Hypothalamus (tissue), 51 donors: ENCODE measurements at places on chromosomes 13 and 19.

DNA sequence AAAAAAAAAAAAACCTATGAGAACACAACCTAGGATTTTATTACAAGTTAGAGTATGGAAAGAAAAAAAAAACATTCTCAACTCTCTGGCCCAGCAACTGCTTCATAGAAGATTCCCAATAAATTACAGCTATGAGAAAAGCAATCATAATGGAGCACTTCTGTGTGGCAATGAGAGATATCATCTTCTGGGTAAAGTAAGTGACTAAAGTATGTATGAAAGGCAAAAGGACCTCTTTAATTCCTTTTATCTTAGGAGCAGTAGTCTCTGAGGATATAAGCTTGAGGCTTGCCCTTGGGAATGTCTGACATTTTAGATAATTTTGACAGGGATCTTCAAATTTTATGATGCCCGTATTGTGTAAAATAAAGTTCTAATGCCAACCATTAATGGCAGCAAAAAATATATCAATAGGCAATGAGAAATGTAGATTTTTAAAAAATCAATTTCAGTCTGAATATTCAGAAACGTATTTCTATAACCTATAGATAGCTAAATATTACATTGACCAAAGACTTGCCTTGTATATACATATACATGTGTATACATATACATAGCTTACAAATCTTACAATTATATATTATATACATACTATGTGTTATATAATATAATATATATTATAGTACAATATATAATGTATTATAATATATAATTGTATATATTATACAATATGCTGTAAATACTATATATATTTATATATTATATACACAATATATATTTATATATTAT lies 823.9 kb upstream of the SLITRK1 start:
- DNase-seq = no peak

DNA sequence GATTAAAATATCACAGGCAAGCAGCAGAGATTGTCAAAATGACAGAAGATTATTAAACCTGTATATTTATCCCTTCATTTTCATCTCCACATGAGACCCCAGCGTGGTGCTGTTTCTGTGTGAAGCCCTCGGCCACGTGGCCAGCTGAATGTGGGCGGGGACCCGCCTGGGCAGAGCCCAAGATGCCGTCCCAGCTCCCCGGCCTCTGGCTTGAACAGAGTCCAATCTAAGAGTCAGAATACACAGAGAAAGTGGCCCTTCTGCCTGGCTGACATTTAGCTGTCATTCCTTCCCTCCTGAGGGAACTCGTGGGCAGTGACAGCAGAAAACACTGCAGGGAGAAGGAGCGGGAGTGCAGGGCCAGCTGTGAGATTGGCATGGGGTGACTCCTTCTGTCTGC lies 34.9 kb upstream of the UQCRFS1 start:
- DNase-seq = peak; percentile 26

DNA sequence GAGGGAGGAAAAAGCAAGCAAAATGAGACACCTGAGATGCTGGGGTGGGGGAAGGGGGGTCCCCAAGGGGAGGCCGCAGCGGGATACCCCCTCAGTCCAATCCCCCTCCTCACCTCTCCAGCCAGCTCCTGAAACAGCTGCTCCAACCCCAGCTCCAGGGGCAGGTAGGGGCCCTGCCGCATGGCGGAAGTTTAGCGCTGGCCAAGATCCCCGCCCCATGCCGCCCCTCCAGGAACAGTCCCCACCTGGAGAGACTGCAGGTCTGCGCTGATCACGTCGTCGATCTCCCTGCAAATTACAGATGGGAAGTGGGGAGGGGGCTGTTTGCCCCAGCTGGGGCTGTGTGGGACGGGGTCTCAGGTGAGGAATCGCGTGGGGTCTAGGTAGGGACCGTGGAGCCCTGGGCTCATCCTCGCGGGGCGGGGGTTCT lies 9.0 kb downstream of the CAPN12 start:
- DNase-seq = no peak

- no peak for DNase-seq
Measured at GRCh38 chr19:27971071-27971470, 1241.9 kb downstream of the UQCRFS1 start.

DNA sequence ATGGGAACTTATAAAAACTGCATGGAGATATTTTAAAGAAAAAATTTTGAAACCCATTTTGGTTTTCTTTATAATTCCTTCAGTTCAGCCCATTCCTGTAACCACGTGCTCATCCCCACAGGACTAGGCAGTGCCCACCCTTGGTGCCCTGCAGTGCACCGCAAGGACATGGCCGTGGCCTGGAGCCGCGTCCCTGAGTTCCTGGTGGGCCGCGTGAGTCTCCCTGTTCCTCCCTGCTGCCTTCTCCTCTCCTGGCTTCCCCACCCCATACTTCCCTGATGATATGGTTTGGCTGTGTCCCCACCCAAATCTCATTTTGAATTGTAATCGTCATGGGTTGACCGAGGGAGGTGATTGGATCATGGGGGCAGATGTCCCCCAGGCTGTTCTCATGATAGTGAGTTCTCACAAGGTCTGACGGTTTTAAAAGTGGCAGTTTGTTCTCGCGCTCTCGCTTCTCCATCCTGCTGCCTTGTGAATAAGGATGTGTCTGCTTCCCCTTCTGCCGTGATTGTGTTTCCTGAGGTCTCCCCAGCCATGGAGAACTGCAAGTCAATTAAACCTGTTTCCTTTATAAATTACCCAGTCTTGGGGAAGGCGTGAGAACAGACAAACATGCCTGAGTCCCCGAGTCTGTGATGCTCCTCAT lies 31.6 kb upstream of the TFDP1 start:
- no peak for DNase-seq

GRCh38 chr19:868458-869244 lies 9.2 kb downstream of the CFD start:
- no peak for DNase-seq

DNA sequence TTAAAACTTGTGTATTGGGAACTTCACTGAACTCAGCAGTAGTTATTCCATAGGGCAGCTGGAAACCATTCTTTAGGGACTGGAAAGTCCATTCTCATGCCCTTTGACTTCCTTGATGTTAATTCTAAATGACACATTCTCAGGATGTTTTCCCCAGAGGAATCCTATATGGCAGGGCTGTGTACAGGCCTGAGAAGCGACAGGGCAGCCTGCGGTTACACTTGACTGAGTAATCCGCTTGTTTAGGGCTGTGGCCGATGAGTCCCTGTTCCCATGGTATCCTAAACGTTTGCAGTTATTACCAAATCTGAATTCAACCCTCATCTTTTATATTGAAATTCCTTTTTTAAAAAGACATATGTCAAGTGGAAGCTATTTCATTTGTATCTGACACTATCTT lies 83.5 kb downstream of the COL4A2 start:
- DNase-seq = no peak

DNA sequence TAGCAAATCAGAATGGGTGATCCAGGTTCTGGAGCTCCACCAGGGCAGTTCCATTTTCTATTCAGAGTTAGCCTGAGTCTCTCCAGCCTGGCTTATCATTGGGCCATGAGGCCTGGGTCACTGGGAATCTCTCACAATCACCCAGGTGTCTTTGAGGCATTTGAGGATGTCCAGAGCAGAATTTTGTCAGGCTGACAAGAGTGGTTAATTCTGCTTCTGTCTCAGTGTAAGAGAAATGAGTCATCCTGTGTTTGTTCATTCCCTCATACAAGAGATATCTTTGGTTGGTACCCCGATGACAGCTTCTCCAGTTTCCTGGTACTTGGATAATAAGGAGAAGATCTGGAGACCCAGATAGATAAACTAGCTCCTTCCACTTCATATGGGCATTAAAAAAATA lies 10.4 kb downstream of the ZNF93 start:
- no peak for DNase-seq

GRCh38 chr13:80307401-80307987 lies 33.4 kb downstream of the SPRY2 start:
- DNase-seq = no peak

DNA sequence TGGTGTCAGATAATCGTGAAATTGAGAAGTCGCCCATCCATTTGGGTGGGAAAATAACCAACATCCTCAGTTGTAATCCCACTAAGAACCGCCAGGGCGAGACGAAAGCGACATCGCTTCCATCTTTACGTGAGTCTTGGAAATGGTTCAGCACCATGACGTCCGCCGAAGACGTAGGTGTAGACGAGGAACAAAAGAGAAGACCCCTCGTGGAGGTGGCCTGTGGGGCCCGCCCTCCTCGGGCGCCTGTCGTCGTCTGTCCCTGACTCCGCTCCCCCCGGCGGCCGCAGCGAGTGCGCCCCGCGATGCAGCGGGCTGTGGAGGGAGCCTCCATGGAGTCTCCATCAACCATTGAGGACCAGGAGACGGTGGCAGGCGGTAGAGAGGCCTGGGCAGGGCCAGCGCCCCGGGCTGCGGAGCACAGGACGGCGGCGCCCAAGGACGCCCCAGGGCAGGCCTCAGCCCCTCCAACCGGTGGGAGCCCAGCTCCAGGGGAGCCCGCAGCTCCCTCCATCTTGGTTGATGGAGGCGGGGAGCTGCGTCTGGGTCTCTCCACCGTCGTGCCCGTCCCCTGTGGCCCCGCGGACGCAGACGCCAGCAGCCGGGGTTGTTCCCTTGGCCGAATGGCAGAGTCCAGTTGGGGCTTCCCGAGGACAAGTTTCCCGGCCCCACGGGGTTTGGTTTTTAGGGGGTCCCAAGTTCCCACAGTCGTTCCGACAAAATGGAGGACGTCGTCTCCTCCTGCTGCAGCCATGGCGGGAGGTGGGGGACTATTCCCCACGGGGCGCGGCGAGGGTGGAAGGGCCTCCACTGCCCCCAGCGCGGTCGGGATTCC lies 990 bp upstream of the ZMYM2 start:
- peak; percentile 56 for DNase-seq

- DNase-seq = no peak
Measured at GRCh38 chr19:4264812-4265211, 14.3 kb upstream of the SHD start.

GRCh38 chr19:37128821-37129177 lies 43.7 kb downstream of the ZNF585A start:
- DNase-seq = no peak

DNA sequence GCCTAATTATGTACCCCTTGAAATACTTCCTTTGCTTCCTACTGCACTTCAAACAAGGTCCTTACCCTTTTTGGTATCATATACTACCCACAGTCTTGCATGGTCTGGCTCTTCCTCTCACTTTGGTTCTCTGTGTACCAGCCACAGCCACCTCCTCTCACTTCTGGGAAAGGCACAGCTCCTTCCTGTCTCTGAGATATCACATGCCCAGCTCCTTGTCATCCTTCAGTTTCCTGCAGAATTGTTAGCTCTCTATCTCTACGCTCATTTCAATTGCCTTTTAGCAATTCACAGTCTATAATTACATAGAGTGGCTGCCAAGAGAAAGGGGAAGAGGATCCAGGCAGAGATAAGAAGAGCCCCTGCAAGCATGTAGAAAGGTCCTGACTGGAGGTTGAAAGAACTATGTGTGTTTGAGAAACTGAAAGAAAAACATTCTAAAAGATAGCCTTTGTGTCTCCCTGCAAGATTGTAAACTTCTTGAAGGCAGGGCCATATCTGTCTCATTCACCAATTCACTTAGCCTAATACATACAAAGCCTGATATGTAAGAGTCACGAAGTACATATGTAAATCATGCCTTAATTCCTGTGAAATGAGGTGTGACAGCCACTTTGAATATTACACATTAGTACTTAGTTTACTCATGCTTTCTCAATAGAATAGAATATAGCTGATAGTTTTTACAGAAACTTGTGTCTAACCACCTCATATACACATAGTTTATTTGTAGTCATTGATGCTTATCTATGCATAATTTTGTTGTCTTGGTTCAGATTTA lies 933.1 kb downstream of the DIAPH3 start:
- DNase-seq = no peak

DNA sequence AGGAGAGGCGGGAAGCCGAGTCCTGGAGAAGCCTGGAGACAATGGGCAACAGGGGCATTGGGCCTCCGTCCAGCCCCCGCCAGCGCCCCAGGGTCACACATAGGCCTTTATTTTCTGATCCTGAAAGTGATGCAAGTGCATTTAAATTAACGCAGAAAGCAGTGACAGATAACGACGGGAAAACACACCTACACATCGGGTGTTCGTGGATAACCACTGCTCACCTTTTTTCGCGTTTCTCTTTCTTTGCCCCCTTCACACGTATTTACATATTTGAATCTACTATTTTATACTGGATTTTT lies 30.4 kb upstream of the GRTP1 start:
- DNase-seq = no peak

- DNase-seq = no peak
Measured at GRCh38 chr19:55620410-55621204, 3.8 kb downstream of the ZNF784 start.

- no peak for DNase-seq
Measured at GRCh38 chr19:5001615-5002014, 32.7 kb downstream of the KDM4B start.

- DNase-seq = no peak
Measured at GRCh38 chr19:38273499-38273898, 9.1 kb downstream of the SPINT2 start.

- no peak for DNase-seq
Measured at GRCh38 chr13:51630288-51630615, 46.0 kb downstream of the WDFY2 start.

- DNase-seq = no peak
Measured at GRCh38 chr19:6891761-6892385, 4.5 kb downstream of the ADGRE1 start.

- DNase-seq = no peak
Measured at GRCh38 chr13:103187721-103188156, 121.5 kb upstream of the SLC10A2 start.

DNA sequence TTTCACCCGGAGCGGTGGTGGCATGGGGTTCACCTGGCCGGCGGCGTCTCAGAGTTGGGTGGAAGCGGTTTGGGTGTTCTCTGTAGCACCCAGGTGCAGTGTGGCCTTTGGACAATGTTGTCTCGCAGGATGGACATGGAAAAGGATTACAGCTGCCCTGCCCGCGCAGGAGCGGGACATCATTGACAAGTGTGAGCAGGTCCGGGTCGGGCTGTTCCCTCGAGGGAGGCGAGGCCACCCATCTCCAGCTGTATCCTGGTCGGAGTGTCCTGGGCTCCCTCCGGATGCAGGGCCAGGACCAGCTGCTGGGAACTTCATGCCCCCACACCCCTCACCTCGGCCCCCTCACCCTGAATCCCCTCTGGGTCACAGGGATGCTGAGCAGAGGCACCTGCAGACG lies 7.8 kb upstream of the ZNF14 start:
- no peak for DNase-seq

- no peak for DNase-seq
Measured at GRCh38 chr13:97261254-97262005, 39.3 kb downstream of the MBNL2 start.

- no peak for DNase-seq
Measured at GRCh38 chr19:38617764-38618589, at the start of gene MAP4K1. Gene MAP4K1, minus strand, starts transcription at chr19:38617953. Its CDS starts 58 bp downstream, at chr19:38617895.

DNA sequence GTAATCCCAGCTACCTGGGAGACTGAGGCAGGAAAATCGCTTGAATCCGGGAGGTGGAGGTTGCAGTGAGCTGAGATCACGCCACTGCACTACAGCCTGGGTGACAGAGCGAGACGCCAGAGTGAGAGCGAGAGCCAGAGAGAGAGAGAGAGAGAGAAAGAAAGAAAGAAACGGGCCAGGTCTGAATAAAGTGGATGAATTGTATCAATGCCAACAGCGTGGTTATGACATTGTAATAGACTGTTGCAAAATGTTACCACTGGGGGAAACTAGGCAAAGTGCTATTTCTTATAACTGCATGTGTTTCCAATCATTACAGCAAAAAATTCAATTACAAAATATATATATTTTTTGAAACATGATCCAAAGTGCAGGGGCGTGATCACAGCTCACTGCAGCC lies 11.8 kb upstream of the BTBD2 start:
- DNase-seq = no peak
